Globus pallidus (tissue), 1 donor: ENCODE measurements at places on chromosomes 6 and 20.

GRCh38 chr20:10264166-10264558 lies 45.5 kb downstream of the SNAP25 start:
- no peak for DNase-seq

GRCh38 chr20:31913431-31914157 lies 38.3 kb downstream of the PDRG1 start:
- DNase-seq = no peak

DNA sequence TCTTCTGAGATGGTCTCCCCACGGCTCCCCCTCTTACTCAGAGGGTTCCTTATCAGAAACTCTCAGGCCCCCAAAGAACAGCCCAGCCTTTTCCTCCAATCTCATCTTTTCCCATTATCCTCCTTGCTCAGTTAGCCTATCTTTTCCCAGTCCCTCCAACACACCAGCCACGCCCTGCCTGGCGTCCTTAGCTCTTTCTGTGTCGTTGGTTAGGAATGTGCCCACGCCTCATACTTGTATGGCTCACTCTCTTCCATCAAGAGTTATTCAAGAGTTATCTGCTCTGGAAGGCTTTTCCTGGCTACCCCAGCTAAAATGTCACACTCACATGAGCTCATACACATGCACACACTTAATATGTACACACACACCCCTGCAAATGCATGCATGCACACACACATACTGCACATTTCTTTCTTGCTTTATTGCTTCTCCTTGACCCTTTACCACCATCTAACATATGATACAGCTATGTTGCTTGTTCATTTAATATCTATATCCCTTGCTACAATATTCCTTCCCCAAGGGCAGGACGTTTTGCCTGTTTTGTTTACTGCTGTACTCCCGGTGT lies 37.6 kb downstream of the SLC2A10 start:
- DNase-seq = no peak

GRCh38 chr20:15310361-15310760 lies 972.9 kb upstream of the FLRT3 start:
- DNase-seq = no peak

DNA sequence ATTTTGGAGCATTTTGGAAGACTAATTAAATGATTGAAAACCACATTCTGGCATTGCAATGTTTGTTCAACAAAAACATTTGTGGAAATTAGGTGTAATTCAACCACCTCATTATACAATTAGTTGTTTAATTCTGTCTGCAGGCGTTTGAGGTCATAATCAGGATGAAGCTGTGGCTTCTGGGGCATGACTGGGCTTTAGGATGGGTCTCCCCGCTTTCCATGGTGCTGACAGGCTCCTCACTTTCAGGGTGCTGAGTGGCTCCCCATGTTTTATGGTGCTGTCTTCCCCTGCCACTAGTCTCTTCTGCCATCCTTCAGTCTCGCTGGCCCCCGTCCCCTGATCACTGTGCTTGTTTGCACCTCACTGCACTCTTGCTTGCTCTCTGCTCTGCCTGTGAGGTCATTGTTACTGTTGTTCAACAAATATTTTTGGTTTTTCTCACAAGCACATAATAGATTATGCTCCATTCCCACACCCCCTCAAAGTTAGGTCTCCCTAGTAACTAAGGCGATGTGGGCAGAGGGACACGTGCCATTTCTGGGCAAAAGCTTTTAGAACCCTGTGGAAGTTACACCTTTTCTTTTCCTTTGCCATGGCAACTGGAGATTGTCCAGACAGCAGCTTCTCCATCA lies 25.4 kb upstream of the ZNF831 start:
- no peak for DNase-seq

- no peak for DNase-seq
Observed at GRCh38 chr6:127148511-127148910, 30.0 kb downstream of the RSPO3 start.

- DNase-seq = no peak
Observed at GRCh38 chr20:23826541-23827021, at the start of gene CST2. Gene CST2, minus strand, starts transcription at chr20:23826729. Its CDS starts 69 bp downstream, at chr20:23826660.

DNA sequence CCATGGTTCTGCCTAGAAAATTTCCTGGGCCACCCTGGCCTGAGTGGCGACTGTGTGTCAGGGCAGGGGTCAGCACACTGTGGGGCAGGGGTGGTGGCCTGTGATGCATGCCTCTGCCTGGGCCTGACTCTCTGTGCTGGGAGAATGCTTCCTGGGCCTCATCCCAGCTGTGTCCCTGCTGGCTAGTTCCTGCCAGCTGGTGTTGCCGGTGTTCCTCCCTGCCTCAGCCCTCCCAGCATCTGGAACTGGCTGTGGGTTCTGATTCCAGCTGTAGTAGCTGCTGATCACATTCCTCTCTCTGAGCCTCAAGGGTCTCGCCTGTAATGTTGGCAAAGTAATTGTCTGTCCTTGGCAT lies 101.5 kb downstream of the SYCP2 start:
- no peak for DNase-seq

DNA sequence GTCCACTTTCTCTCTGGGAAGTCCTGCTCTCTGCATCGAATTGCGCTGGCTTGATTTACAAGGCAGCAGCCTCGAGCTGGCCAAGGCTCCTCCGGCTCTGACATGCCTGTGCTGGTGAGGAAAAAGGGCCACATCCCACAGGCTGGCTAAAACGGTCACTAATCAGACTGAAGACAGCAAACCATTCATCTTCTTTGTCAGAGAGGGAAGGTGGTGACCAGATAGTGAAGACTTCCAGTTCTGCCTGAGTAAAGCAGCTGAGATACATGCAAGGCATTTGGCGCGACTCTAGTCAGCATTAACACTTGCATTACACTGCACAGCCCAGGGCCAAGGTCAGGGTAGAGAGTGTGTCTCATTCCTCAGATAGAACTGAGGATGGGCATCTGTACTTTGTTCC lies 203.2 kb upstream of the MAP3K7 start:
- no peak for DNase-seq

DNA sequence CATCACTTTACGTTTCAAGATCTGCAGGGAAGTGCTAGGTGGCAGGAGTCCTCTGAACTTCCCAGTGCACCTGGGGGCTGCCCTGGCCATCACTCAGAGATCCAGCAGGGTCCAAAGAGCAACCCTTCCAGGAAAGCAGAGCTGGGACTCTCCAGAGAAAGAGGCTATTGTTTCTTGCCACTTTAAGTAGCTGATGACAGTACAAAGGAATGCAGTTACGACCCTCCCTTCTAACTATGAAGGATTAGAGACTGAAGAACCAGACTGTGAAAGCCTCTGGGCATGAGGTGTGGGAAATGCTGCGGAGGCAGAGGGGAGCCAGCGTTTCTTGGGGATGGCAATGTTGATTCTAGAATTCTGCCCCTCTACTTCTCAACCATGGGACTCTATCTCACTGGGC lies 189.1 kb upstream of the SUPT3H start:
- no peak for DNase-seq

DNA sequence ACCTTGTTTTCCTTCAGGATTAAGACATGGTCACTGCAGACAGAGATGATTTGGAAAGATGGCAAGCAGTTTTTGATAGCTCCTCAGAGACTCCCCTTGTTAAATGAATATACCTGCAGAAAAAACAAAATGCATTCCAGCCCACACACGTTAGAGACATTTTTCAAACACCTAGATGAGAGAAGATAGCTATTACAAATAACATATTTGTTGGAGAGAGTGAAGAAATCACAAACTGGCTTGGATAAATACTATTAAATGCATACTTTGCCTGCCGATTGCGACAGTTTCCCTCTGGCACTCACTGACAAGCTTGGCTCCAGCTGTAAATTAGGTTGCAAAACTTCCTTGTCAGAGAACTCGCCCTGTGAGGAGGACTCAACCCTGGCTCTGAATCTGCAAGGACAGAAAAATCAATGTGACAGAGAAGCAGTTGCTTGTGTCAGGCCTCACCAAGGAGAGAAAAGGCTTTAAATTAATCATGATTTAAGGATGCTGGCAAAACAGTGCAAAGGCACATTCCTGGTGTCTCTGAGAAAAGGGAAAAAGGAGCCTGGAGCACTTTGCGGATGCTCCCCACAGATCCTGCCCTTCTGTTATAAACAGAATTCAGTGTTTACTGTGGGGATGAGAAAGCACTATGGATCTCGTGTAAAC lies 423.7 kb upstream of the MARCKS start:
- peak; percentile 3 for DNase-seq

DNA sequence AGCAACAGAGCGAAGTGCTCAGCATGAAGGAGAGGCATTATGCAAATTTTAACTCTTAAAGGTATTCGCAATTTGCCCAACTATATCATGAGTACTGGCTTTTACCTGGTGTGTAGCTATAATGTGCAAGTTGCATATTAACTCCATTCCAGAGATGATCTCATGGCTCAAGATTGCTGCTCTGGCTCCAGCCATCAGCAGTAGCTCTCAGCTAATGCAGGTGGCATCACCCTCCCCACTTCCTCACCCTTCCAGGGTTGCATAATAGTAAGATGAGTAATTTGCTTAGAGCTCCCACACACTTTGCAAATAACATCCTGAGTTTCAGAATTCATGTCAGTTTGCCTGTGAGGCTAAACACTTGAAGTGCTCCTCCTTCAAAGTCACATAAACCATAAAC lies 15.9 kb upstream of the PCSK2 start:
- no peak for DNase-seq

DNA sequence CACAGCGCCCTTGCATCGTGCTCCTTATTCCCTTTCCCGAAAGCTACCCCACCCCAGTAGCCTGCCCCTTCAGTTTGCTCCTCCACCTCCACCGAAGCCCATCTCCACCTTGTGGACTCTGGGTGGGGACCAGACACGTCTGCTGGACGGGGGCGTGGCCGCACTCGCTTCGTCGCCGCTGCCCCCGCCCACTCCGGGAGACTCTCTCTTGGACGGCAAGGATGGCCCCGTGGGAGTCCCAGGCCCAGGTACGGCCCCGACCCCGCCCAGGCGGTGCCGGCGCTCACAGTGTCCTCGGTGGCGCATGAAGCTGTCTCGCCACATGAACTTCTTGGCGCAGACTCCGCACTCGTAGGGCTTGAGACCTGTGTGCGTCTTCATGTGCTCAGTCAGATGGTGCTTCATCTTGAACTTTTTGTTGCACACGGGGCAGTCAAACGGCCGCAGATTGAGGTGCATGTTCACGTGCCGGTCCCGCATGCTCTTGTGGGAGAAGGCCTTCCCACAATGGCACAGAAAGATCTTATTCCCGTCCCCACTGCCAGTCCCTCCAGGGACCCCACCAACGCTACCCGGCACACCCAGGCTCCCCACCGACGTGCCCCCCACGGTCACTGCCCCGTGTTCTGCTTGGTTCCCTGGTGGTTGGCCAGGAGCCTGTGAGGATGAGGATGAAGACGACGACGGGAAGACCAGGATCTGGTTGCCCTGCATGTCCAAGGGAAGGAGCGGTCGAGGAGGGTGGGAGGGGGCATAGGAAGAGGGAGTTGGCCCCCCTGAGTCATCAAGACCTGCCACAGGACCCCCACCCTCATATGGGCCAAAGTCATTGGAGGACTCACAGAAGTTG lies 1.3 kb upstream of the TAPBP start:
- DNase-seq = no peak

DNA sequence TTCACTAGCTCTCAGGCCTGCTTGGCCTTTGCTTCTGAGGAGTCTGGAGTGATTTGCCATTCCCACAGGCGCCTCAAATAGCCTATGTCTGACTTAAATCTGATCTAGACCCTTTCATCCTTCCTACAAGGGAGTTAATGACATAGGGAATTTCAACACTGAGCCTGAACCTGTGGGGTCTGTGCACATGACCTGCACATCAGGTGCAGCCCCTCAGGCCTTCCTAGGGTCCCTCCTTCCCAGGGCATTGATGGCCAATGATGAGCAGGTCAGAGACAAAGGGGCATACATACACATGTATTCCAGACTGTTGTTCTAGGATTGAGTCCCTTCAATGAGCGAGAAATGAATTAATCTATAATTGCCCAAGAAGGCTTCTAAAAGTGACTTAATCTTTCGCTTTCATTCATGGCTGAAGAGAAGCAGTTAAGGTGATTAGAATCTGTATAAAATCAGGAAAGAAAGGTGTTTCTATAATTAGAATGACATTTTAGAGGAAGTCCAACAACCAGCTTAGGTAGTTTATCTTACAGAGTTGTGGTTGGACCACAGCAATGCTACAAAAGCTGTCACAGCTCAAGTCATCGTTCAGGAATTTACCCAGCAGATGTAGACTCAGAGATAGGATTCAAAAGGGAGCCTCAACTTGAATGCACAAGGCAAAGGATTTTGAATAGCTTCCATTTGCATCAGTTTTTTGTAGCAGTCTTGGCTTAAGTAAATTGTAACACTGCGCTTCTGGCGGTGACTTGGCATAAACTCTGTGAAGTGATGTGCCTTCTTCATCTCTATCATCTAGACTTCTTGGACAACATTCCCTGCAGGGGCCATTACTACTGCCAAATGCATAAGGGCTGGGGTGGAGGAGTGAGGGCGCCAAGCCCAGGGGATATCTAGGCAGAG lies 27.0 kb upstream of the TBC1D7 start:
- DNase-seq = no peak

DNA sequence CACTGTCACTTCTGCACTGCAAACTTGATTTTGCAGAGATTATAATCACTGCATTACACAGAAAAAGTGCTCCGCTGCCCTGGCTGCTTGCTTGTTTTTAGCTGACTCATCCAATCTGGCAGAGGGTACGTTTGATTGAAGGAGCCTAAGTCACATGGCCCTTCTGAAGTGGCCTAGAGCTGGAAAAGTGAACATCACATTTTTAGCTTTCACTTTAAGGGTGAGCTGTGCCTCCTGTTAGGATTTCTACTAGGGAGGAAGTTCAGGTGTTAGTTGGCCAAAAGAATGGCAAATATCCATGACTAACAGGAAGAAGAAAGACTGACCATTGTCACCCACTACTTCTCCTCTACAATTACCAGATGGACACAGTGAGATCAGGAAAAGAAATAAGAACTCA lies 889.1 kb upstream of the MAP3K7 start:
- peak; percentile 16 for DNase-seq

DNA sequence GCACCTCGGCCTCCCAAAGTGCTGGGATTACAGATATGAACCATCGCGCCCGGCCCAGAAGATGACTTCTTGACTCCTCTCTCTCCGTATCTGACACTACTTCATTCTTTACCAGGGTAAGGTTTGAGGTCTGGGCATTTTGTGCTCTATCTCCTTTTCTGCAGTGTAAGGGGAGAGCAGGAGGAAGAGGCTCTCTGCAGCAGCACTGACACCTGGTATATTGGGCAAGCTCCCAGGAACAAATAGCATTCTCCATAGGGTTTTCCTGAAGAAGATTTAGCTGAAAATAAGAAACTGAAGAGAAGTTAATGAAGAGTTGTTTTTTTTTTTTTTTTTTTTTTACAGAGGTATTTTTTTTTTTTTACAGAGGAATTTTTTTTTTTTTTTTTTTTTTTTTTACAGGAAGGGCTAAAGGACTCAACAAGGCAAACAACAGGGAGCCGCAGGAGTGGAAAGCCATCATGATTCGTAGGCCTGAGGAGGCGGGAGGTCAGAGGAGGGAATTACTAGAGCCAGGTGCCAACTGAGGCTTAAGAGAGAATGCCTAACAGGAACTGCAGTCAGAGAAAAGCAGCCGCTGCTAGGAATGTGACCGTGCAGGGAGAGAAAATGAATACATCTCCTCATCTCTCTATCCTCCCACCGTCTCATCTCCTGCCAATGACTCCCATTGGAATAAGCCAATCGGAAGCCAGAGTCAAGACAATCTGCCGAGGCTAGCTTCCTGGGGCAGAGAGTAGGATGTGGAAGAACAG lies 34.7 kb upstream of the ADGRF4 start:
- DNase-seq = no peak

GRCh38 chr6:129901910-129902309 lies 40.8 kb upstream of the TMEM244 start:
- no peak for DNase-seq

GRCh38 chr6:132166526-132167051 lies 215.4 kb upstream of the CCN2 start:
- no peak for DNase-seq

- no peak for DNase-seq
Observed at GRCh38 chr6:13761361-13762036, 49.9 kb upstream of the RANBP9 start.
